ENCODE measurements at places on chromosomes 7 and 10. TPM values are rescaled to one million over a fixed set of nuclear protein-coding genes. Genes with fewer than 3 reads are reported as not detected.

INA gene
- total RNA-seq, result 3.9 TPM

EIF4EBP2 gene
- 47.4 TPM for total RNA-seq

- DNase-seq, result no peak
Observed at GRCh38 chr7:42720012-42720411, 191.9 kb downstream of the C7orf25 start.

- no peak for DNase-seq
Observed at GRCh38 chr10:78973901-78974616, 94.7 kb upstream of the ZMIZ1 start.

- DNase-seq, result no peak
Observed at GRCh38 chr7:8436965-8437364, 3.6 kb downstream of the NXPH1 start.

MAGI2 gene
- 6.9 TPM for total RNA-seq

TAS2R3 gene
- 1.5 TPM for total RNA-seq

DNA sequence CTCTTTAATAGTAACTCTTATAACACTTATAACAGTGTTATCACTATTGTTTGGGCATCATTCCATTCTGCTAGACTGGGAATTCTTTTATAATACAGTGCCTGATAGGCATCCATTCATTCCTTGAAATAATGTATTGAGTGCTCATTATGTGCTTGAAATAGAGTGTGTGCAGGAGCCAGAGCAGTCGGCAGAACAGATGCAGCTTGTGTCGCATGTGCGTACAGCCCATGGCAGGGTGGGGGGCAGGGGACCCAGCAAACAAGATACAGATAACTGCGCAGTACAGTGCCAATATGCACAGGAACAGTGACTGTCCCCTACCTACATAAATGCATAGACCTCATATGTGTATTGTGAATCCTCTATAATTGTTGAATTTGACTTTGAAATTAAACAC is 99.3 kb downstream of the KAT6B start:
- no peak for DNase-seq

DNA sequence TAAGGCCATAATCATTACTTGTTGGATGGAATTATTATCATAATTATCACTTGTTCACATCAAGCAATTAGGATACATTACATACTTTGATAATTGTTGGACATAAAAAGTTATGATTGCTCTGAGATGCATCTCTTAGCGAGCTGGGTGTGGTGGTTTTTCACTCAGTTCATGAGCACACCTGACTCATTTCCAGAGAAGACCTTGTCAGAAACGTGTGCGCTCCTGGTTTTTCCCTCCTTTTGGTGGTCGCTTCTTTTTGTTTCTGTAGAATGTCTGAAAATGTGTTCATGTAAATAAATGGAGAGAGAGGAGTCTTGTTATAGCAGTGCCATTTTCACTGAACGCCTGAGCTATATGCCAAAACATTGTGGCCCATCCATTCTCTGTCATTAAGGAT is 141.3 kb downstream of the PAXIP1 start:
- DNase-seq, result no peak

- DNase-seq, result no peak
Observed at GRCh38 chr10:29703271-29703670, 68.5 kb upstream of the SVIL start.

NRF1 gene
- 22.6 TPM for total RNA-seq

- no peak for DNase-seq
Observed at GRCh38 chr7:132103718-132104117, 472.6 kb downstream of the PLXNA4 start.

GRCh38 chr10:19767876-19768275 is 48.4 kb upstream of the PLXDC2 start:
- DNase-seq, result no peak

STMP1 gene
- 13.5 TPM for total RNA-seq

TMEM213 gene
- not detected for total RNA-seq

DNA sequence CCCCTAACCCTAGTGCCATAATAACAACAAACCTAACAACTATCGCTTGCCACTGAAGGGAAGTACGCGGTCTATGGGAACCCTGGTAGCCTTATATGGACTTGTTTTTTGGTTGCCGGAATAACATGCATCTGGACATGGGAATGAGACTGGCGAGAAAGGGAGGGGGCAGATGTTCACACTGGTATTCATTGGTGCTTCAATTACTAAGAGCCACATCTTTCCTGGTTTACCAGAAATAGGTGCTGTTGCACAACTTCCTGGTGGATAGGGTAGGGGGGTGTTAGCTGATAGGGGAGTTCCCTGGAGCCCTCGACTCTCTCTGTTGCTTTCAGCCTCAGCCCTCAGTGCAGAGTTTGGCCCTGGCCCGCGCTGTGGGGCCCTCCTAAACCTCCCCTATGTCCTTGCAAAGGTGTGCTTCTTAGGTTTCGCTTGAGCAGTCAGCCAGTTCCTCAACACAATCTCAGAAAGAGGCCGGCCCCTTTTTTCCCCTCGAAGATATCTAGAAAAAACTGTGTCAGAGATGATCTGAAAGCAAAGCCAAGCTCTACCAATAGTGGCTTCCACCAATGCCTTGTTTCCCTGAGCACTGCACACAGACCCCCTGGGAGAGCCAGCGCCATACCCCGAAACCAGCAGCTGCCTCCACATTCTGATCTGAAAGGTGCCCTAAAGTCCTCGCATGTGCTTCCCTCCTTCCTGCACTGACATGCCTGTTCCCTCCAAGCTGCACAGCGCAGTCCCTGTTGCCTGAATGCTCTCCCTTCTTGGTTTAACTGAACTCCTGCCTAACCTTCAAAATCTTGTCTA is 13.5 kb downstream of the TBXAS1 start:
- DNase-seq, result no peak

DNA sequence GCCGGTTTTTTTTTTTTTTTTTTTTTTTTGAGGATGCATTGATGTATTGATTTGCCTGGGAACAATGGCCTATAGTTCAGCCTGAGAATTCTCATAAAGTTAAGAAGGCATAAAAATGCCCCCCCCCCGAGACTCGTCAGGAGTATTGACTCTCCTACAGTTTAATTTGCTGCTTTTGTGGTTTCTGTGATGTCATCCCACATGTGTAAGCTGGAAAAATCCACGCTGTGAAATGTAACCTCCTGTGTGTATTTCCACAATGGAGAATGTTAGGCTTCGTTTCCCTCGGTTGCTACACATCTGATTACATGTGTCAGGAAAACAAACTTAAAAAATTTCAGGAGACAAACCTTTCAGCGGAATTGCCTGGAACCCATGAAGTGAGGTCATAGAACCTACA is 117.9 kb downstream of the FANK1 start:
- DNase-seq, result no peak

GRCh38 chr7:120961638-120962173 is 11.1 kb downstream of the ING3 start:
- no peak for DNase-seq

DNA sequence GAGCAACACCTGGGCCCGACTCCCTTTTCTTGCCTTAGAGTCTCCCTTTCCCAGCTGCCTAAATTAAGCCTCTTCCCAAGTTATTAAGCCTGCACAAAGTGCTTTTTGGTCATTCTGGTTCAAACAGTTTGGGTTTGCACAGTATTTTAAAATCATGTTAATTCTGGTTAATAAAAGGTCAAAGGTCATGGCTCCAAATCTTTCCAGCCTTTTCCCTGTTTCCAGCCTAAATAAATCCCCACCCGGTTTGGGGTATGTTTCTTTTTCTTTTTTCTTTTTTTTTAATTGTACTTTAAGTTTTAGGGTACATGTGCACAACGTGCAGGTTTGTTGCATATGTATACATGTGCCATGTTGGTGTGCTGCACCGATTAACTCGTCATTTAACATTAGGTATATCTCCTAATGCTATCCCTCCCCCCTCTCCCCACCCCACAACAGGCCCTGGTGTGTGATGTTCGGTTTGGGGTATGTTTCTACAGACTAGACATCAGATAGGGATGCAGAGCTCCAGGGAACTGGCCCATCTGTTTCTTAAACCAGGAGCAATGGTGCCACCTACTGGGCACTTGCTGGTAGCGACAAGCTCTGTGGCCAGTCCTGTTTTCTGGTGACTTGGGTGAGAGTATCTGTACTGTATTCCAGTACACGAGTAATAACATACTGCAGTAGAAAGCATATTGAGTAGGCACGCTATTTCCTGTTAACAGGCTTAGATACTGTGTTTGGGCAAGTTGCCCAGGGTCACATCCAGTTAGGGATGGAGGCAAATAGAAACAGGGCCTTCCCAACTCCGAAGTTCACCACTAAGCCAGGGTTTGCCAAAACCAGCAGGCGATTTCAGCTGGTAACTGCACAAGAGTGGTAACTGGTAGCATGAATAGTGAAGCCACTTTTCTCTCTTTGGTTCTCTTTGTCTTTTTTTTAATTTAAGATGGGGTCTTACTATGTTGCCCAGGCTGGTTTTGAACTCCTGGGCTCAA is 60.6 kb upstream of the TRIM8 start:
- DNase-seq, result no peak

GRCh38 chr10:132229096-132229495 is 42.3 kb downstream of the DPYSL4 start:
- DNase-seq, result no peak
